Thoracic aorta (tissue), 2 donors: ENCODE measurements at places on chromosomes 5 and 9. TPM values are rescaled to one million over a fixed set of nuclear protein-coding genes. Genes with fewer than 3 reads are reported as not detected.

DNA sequence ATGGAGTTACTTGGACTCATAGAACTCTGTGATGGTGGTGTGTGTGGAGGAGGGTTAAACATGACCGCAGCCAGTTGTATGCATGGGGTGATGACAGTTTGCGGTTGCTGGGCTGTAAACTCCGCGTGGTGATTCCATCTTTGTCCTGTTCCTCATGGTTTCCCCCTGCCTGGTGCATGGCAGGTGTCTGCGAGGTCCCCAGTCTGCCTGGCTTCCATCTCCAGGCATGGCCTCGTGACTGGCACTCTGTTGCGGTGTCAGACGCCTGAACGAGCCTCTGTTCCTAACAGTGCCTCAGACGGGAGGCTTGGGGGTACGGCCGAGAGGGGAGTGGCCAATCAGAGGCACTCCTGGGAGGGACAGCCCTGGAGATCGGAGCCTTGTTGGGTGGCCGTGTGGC, 33.9 kb upstream of the SH3PXD2B start:
- DNase-seq, result no peak

GRCh38 chr5:181035991-181036815, 3.9 kb upstream of the BTNL9 start:
- DNase-seq, result no peak

DNA sequence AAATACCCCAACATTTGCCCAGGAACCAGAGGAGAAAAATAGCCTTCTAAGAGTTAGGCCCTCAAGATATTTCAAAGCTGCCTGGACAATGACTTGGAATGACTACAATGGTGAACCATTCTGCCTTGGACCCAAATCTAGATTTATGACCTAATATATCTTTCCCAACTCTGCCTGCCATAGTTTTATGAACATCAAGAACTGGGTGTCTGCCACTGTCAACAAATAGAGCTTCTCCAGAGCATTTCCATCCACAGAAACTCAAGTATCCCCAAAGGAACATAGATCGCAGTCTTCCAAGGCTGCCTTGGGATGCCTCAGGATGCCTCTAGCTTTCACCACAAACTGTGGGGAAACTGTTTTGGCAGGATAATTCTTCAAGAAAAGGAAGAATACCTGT, 48.2 kb upstream of the NFIB start:
- no peak for DNase-seq

The PCDHB7 gene
- 4.2 TPM for total RNA-seq

GRCh38 chr9:80320480-80320879, 748.7 kb downstream of the TLE4 start:
- no peak for DNase-seq

DNA sequence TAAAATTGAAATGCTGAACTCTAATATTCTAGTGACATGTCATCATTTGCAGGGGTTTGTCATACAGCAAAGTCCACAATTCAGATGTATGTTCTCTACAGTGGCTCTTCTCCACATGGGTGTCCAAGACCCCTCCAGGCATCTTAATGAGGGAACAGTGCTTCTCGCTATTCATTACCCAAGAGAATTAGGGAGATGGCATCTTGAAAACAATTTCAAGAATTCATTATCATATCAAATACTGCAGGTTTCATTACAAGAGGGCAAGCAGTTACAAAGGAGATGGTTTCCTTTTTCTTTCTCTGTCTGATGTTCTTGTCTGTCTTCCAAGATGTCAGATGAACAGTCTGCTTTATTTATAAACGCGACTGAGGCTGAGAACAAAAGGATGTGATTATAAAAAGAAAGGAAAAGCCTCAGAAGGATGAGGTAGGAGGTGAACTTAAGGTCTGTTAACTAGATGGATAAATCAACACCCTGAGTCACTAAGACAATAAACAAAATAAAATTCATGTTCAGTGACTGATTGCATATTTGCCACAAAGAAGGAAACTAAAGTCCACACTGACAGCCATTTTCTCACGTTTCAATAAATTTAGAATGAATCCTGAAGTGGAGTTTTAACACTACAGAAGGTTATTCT, 326.7 kb upstream of the EFNA5 start:
- no peak for DNase-seq

DNA sequence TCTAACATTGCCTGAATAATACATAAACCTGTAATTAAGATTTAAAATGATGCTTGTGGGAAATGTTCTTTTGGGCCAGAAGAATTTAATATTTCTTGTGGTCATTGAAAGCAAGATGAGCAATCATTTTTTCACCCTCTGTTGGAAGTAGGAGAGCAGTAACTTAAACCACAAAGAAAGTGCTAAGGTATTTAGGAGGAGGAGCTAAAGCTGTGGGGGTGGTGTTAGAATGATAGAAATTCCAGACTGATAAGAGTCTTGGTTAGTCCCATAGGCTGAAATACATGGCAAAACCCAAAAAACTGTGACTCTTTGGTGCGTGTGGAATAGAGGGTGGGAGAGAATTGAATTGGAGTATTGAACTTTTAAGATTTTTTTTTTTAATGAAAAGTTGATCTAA, 247.0 kb downstream of the YTHDC2 start:
- DNase-seq, result no peak

DNA sequence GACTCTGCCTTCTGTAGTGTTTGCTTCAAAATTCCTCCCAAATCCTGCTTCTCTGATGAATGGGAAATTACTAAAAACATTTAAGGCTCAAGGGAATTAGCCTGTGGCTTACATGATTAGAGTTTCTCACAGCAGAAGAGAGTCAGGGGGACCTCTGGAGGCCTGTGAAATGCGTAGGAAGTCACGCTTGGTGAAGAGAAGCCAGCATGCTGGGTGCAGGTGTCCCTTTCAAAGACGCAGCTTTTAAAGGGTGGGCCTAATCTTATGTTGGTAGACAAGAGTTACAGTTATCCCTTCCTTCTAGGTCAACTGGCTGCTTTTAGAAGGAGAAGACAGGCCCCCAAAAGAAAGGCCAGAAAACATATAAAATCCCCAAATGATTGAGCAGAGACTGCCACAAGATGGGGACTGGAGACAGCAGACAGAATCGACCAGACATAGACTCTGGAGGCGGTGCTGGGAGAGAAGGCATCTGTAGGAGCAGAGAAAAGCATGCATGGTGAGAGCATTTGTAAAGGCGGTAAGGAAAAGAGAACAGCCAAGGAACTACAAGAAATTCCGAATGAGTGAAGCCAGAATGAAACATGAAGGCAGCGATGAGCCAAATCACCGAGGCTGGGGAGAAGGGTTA, 42.3 kb downstream of the B4GALT1 start:
- no peak for DNase-seq

DNA sequence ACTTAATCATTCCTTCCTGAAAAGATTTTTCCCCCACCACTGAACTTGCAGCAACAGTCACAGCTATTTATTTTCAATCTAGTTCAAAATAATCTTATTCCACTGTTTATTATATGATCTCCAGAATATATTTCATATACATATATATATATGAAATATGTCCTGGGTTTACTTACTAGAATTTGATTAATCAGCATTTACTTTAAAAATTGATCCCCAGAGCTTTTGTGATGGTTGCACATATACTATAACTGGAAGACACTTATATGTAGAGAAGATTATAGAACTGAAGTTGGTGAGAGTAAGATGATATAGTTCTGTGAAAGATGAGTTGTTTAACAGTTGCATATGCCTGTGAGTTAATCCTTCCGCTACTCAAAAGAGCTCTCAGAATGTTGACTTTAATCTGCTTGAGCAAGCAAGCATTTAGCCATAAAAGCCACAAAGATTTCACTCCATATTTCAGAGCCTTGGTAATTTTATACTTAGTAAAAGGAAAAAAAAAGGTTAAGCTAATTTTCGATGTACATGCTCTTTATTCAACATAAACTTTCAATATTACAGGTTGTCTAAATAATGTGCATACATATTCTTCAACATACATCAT, 399.3 kb upstream of the CDH9 start:
- no peak for DNase-seq

GRCh38 chr5:4036861-4037260, 441.2 kb downstream of the IRX1 start:
- no peak for DNase-seq

GRCh38 chr9:108894225-108894997, 32.3 kb downstream of the ACTL7A start:
- DNase-seq, result no peak

The ROR2 gene
- 0.68 TPM for total RNA-seq

The FOXD4L3 gene
- total RNA-seq, result not detected

DNA sequence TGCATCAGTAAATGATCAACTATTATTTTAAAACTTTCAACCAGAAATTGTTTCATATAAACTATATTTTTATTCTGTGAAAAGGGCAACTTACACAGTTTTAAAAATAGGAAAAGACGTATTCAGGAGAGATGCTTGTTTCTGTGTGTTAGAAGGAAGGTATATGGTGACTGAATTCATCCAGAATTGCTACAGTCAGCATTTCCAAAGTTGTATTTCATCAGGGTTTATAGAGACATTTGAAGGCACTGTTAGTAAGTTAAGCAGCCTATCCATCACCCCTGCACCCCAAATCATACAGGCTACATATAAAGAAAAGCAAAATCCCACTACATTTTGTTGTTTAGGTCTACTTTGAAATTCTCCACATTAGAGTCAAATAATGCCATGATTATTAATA, 716.0 kb downstream of the KCTD16 start:
- no peak for DNase-seq

The SETD9 gene
- 5.1 TPM for total RNA-seq

The GIN1 gene
- 5.6 TPM for total RNA-seq

DNA sequence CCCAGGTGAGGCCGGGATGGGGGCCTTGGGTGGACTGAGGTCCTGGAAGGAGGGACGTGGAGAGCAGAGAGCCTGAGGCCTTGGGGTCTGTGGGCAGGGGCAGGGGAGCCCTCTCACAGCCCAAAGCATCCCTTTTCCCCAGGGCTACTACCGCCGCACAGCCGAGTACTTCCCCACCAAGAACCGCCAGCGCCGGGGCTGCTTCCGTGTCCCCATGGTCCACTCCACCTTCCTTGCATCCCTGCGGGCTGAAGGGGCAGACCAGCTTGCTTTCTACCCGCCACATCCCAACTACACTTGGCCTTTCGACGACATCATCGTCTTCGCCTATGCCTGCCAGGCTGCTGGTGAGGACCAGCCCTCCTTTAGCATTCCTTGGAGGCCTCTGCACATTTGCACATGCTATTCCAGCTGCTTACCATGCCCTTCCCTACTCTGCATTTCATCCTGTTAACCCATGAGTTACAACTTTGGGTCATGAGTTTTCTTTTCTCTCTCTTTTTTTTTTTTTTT, 3.7 kb downstream of the CERCAM start:
- DNase-seq, result no peak

- no peak for DNase-seq
Measured at GRCh38 chr9:129501771-129502319, 119.1 kb downstream of the C9orf50 start.

The SH3GLB2 gene
- total RNA-seq, result 101 TPM

DNA sequence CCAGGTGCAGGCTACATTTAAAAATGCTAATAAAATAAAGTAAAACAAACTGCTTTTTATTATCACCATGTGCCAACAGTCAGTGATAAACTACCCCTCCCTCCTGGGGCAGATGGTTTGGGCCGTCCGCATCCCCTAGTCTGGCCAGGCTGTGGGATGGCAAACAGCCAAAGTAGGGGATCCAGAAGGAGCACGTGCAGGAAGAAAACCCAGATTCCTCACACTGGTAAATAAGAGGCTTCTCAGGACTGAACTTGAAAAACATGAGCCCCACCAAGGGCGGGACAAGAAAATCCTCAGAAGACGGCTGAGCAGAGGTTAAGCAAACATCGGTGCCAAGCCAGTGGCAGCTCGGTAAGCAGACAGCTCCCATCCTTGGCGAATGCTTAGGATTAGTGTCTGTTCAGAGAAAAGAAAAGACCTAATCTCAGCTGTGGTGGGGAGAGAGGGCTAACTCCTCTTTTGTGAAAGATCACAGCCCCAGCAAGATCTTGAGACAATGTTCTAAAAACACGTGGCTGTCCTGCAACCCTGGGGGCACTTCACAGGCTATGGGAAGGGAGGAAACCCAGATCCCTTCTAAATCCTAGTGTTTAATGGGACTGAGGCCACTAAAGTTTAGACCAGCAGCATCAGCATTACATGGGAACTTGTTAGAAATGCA, 46.5 kb upstream of the GDNF start:
- DNase-seq, result no peak

DNA sequence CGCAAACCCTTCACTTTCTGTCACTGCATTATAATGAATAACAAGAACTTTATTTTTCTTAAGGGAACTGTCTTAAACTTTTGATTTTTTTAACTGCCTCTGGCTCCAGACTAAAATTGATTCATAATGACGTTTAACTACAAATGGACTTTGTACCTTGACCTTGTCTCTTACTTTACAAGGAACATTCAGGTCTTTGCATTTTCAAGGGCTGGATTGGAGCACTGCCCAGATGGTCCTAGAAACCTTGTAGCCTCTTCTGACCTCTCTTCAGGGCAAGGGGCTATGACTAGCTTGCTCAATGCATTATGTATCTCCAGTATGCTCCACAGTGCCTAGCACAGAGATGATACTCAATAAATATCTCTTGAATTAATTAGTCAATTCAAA, 612.6 kb upstream of the CLINT1 start:
- DNase-seq, result no peak

DNA sequence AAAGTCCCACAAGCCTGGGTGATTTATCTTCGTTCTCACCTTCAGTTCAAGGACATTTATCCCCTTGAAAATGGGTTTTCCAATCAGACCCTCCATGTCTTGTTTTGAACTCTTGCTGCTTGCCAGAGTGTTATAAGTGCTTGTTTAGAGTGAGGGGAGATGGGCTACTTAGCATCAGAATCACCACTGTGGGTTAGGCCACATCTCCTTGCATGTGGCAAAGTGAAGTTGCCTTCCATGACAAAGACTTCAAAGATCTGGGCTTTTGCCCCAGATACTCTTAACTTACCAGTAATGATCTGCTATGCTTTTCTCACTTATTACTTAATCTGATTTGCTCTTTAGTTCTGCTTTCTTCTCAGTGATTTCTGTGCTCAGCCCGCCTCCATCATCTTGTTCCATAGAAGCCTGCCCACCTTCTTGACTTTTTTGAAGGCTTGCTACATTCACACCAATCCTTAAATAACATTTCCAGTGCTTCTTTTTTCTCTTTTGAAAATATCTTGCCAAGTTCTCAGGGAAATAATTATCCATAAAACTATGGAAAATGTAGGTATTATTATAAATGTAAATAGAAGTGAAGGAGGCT, 39.0 kb downstream of the GPR21 start:
- no peak for DNase-seq
